ENCODE measurements at places on chromosomes 12 and 14.
A peak's percentile ranks its signal among the peaks of the same experiment; 100 is the strongest.

GRCh38 chr14:99760817-99761216 lies 32.4 kb upstream of the EML1 start:
- DNase-seq, result no peak

GRCh38 chr12:117685110-117685926 lies 283.5 kb downstream of the KSR2 start:
- DNase-seq, result peak; percentile 26

- peak; percentile 24 for DNase-seq
Observed at GRCh38 chr12:59808317-59808910, 212.6 kb downstream of the SLC16A7 start.

- DNase-seq, result no peak
Observed at GRCh38 chr12:42704810-42705401, 115.4 kb upstream of the PRICKLE1 start.

DNA sequence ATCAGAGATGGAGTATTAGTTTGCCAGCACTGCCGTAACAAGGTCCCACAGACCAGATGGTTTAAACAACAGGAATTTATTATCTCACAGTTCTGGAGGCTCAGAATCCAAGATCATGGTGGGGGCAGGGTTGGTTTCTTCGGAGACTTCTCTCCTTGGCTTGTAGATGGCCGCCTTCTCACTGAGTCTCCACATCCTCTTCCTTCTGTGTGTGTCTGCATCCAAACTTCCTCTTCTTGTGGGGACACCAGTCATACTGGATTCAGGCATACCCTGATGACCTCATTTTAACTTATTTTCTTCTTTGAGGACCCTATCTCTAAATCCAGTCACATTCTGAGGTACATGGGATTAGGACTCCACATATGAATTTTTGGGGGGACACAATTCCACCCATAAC lies 455.5 kb downstream of the RGS6 start:
- no peak for DNase-seq

GRCh38 chr14:64787619-64788018 lies 83.4 kb downstream of the PLEKHG3 start:
- no peak for DNase-seq

DNA sequence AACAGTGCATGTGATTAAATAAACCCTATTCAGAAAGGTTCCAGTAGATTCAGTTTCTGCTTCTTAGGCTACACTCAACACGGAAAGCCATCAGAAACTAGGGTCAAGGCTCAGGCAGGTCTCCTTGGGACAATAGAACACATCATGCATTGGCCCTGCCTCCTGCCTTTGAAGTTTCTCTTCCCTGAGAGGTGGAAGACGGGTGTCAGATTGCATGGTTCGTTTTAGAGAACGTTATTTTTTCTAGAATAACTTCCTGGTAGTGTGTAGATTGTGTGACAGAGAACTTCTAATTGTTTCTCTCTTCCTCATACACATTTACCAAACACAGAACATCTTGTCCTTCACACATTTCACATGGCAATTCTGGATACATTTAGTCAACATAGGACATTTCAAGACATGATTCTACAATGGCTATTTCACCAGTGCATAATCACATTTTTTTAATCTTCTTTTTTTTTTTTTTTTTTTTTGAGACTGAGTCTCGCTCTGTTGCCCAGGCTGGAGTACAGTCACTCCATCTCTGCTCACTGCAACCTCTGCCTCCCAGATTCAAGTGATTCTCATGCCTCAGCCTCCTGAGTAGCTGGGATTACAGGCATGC lies 106.6 kb upstream of the AMN1 start:
- DNase-seq, result no peak

GRCh38 chr12:12890543-12891079 lies 751 bp upstream of the GPRC5A start:
- peak; percentile 61 for DNase-seq

GRCh38 chr12:92701441-92701840 lies 1.3 kb upstream of the PLEKHG7 start:
- no peak for DNase-seq

DNA sequence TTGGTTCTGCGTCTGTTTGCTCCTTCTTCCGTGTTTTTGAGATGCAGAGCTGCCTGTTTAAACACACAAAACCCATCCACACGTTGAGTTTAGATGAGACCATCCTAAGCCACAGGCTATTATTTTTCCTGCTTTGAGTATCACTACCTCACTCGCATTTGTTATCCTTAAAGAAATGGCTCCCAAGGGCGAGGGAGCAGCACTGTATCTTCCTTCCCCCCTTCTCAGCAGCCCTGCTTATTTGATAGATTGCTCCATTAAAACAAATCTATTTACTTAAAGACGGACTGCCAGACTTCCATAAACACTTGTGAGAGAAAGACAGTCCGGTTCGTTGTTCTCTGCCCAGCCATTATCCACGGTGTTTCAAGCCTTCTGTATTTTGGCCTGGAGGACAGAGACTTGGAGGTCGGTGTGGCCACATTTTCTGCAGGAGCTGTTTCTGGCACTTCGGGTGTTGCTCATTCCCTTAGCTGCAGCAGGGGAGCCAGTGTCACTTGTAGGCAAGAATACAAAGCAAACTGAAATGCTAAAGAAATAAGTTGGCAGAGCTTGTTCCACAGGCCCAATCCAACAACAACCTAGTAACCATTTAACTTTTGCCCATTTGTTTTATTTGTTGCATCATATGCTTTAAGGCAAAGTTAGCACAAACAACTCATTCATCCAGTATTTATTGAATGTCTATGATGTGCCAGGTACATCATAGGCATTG lies 275.4 kb downstream of the TTC6 start:
- no peak for DNase-seq

- DNase-seq, result no peak
Observed at GRCh38 chr14:55731881-55732498, 152.0 kb downstream of the KTN1 start.

DNA sequence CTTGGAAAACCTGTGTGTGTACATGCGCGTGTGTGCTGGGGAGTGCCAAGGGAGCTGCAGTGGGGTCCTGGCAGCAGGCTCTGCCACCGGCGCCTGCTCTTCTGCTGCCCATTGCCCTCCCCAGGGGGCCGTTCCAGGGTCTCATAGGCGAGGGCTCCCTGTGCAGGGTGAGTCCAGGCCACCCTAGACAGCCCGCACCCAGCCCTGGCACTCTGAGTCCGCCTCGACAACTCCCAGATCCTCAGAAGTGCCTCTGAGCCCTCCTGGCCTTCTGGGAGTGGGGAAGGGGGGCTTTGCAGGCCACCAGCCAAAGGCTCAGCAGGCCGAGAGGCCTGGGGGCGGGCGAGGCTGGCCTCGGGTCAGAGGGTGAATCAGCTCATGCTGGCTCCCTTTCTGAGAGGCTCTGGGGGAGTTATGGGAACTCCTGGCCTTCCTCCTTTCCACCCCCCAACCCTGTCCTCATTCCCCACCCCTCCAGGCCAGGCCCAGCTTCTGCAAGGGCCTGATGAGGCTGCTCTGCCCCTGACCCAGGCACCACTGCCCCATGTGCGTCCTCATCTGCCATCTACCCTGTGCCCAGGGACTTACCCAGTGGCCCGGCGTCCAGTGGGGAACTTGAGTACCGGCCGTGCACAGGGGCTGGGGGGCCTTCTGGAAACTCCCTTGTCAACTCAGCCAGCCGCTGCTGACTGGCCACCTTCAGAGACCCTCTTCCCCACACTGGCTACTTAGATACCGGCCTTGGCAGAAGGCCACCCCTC lies 2.1 kb upstream of the TEDC1 start:
- DNase-seq, result no peak

- DNase-seq, result no peak
Observed at GRCh38 chr12:107431942-107432341, 253.7 kb upstream of the PWP1 start.

DNA sequence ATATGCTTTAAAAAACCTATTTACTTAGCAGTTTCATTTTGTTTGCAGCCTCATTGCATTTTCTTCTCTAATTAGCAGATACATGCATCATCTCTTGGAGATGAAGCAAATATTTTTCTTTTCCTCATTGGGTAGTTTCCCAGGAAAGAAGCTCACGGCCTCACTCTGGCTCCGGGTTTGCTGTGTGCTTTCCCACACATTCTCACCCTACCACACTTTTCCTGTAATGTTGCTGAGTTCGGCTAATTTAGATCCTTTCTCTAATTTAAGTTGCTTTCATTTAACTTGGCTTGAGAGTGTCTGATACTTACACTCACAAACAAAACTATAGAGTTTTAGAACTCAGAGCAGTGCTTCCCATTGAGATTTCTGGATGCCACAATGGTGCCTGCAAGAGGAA lies 928.2 kb downstream of the NRXN3 start:
- no peak for DNase-seq

- DNase-seq, result no peak
Observed at GRCh38 chr14:104291123-104292000, 153.0 kb downstream of the KIF26A start.

- DNase-seq, result no peak
Observed at GRCh38 chr14:90727082-90727481, 89.1 kb downstream of the TTC7B start.

DNA sequence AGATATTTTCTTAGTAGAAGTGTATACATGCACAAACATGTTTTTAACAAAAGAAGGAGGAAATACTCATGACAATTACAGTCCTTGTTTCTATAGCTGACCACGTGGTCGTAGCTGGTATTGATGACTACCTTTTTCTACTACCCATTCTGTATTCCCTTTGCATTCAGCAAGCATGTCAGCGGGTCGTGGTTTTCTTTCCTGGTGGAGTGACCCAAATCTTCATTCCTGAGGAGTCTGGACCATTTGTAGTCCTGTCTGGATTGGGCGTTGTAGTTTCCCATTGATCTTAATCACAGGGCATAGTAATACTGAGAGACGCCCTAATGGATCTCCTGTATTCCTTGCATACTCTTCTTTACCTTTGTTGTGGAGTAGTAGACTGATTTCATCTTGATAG lies 472.1 kb upstream of the RGS6 start:
- DNase-seq, result no peak

GRCh38 chr14:61350427-61351270 lies 29.3 kb downstream of the PRKCH start:
- no peak for DNase-seq

- no peak for DNase-seq
Observed at GRCh38 chr14:59482541-59483331, 1.5 kb downstream of the L3HYPDH start.

DNA sequence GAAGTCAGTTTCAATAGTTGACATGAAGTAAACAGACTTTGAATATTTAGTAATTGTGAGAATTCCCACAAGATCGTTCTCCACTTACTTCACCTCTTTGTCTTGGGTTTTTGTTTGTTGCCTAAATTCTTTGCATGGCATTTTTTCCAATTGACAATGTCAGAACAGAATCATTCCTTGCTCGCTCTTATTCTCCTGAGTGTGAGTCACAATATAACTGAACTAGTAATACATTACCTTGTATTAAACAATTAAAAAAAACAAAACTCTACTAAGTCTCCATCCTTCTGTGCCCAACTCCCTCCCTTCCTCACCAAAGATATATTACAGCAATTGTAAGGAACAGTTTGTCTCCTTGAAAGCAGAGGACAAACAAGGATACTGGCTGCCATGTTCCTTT lies 638.8 kb upstream of the NOVA1 start:
- no peak for DNase-seq

DNA sequence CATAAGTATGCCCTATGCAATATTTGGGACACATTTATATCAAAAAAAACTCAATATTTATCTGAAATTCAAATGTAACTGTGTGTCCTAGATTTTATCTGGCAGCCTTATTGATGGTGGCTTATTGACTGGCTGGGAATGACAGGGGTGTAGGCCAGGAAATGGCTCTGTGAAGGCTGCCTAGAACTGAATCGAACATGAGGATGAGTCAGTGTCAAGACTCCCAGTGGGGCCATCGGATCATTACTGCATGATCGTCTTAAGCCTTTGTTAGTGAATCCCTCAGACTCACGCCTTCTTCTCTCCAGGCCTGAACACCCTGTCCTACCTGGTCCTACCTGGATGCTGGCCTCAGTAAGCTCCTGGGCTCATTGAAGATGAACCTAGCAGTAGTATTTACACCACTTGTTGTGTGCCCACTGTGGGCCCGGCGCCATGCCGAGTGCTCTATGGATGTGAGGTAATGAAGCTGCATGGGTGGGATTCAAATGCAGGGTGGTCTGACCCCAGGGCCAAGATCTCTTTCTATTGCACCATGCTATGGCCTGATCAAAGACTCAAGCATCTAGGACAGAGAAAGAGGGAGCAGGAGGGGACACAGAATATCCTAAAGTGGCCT lies 21.0 kb upstream of the FAIM2 start:
- DNase-seq, result no peak

- no peak for DNase-seq
Observed at GRCh38 chr14:105063056-105063455, 2.2 kb downstream of the GPR132 start.

GRCh38 chr14:22318951-22319350 lies 270.1 kb downstream of the DAD1 start:
- DNase-seq, result no peak

DNA sequence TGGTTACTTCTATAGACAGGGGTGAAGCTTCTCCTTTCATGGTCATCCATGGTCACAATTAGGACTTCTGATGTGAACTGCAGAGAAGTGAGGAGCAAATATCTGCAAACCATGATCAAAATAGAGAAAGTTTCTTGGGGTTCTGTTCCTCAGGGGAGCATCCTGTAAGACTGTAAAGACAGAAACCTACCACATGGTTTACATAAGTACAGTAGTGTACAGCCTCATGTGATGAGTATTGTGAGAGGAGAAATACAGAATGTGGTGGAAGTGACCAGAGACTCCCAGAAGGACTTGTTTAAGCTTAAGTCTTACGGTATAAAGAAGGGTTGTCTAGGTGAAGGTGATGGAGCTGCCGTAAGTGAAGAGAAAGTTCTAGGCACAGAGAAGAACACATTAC lies 484.7 kb downstream of the LRIG3 start:
- DNase-seq, result no peak

DNA sequence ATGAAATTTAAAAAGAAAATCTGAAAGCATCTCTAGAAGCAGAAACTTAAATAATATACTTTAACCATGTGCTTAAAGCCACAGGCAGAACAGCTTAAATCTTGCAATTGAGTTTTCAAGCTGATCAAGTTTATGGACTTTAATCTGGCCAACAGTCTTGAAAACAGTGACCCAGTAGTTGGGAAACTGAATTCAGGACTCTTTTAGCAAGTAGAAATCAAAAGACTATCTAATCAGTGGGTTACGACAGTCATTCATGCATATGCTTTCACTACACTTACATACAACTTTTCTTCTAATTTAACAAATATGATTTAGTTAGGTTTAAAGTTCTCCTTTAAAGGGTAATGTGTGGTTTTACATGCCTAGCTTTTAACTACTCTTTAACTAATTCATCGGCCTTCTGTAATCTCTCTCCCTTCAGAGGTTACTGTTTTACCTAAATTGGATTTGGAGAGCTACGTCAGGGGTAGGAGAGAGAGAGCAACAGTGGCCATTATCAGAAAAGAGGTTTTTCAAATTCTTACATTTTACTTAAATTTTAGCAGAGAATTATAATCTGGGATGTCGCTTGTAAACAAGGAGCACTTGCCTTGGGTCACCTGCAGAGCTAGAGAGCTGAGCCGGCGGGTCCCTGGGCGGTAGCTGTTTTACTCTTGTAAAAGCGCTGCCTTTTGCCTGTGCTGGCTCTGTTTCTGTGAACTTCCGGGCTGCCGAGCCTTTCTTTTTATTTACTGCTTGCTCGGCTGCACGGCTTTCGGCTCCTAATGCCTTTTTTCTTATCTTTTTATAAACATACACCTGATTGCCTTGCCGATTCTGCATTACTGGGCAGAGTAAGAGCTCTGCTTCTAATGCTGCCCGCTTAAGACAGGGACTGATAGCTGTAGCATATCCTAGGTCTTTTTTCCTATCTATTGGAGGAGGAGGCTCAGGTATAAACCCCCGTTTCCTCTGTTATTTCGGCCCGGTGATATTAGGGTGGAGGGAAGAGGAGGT lies 17.4 kb upstream of the LYZ start:
- DNase-seq, result no peak

GRCh38 chr12:66048218-66048834 lies 82.2 kb downstream of the LLPH start:
- DNase-seq, result no peak
